Ascending aorta (tissue), 2 donors: ENCODE measurements at places on chromosomes 6 and 20.

- no peak for DNase-seq
Measured at GRCh38 chr6:148134592-148134991, 208.0 kb upstream of the SASH1 start.

DNA sequence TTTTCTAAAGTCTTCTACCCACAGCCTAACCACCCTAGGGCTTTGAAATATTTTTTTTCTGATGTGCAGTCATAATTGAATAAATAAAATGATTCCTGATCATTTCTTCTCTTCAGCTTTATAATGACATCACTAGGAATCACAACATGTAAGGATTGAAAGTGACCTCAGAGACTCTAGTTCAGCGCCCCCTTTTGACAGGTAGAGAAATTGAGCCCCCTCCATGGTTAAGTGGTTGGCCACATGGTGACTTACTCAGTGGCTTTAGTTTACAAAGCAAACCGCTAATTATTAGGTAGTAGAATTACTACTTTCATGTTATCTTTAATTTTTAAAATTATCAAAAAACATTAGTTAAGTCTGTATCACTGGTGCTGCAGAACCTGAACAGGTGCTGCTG is 13.3 kb upstream of the SLC2A12 start:
- DNase-seq = no peak

DNA sequence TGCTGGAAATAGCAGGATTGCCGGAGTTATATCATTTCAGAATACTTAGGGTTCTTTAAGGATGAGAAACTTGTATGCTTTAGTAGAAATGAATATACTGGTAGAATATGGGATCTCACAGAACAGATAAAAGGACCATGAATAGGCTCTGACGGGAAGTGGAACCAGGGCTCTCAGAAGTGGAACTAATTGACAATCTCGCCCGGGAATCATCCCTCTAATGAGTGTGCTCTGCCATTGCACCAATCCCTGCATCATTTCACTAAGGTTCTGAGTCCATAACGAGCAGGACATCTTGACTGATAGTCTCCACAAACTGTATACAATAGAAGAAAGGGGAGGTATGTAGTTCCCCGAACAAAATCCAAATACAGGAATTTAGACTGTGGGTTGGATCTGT is 150.1 kb downstream of the COL9A1 start:
- DNase-seq = no peak

DNA sequence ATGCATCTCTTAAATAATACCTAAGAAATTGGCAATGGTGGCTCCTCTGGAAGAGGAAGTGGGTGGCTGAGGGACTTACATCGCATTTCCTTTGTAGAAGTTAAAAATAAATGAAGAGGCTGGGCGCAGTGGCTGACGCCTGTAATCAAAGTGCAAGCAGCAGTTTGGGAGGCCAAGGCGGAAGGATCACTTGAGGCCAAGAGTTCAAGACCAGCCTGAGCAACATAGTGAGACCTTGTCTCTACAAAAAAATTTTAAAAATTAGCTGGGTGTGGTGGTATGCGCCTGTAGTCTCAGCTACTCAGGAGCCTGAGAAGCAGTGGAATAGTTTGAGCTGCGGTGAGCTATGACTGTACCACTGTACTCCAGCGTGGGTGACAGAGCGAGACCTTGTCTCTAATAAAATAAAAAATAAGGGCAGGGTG is 12.2 kb upstream of the NCOA3 start:
- peak; percentile 67 for DNase-seq

- no peak for DNase-seq
Measured at GRCh38 chr6:167094820-167095637, 27.9 kb upstream of the CCR6 start.

DNA sequence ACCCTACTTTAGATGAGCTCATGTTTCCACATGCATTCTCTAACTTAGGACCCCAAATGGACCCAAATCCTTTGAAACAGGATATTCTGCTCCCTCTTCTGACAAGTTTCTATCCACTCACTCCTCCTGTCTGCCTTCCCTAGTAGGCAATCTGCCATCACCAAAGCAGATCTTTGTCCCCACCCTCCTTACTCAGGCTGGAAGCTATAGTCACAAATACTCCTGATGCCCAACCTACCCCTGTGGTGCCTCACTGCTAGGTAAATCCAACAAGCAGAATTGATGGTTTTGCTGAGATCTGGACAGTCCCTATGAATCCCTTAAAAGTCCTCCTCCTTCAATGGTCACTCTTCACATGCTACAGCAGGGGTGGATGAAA is 21.7 kb downstream of the ELOVL5 start:
- DNase-seq = no peak

- no peak for DNase-seq
Measured at GRCh38 chr6:158255989-158256601, 56.2 kb upstream of the TULP4 start.

- DNase-seq = no peak
Measured at GRCh38 chr20:5864428-5864827, 85.9 kb downstream of the TRMT6 start.

GRCh38 chr6:33630014-33630413 is 8.9 kb downstream of the ITPR3 start:
- no peak for DNase-seq

- no peak for DNase-seq
Measured at GRCh38 chr20:47784599-47785310, 526 bp downstream of the SULF2 start.

DNA sequence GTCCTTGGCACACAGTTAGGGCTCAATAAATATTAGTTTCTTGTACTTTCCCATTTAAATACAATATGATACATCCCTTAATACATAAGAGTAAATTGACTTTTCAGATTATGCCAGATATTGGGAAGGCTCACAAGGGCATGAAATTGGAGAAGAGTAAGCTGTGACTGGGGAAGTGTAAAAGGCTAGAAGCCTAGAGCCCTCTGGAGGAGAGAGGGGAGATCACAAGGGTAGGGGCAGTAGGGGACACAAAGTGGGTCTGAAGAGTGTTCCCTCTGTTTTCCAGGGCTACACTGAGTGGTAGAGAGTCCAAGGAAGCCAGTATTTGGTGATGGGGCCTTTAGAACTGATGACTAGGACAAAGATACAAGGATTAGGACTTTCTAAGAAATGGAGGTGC is 562.9 kb upstream of the CHD6 start:
- DNase-seq = no peak

DNA sequence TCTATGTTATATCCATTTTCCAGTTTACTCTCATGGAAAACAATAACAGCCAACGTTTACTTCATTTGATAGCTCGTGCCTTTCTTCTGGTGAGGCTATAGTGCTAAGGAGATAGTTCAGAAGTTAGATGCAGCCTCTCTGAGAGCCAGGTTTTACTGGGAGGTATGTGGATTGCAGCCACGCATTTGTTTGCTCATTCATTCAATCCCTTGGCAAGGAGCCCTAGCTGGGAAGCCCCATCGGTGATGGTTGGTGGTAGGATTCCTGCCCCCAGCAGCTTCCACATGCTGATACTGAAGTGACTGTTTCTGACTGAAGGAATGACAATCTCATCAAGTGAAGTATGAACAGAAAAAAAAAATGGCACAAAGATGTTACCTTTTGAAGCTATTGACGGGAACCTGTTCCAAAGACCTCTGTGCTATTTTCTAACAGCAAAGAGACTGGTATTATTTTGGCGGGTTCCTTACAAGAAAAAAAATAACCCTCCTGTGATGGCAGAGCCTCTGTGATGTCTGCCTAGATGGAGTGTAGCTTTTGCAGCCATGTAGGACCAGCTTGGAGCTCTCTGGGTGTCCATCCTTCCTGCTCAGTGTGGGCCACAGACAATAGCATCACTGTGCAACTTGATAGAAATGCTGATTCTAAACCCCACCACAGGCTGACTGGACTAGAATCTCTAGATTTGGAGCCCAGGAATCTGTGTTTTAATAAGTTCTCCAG is 30.6 kb downstream of the SNAP25 start:
- no peak for DNase-seq

DNA sequence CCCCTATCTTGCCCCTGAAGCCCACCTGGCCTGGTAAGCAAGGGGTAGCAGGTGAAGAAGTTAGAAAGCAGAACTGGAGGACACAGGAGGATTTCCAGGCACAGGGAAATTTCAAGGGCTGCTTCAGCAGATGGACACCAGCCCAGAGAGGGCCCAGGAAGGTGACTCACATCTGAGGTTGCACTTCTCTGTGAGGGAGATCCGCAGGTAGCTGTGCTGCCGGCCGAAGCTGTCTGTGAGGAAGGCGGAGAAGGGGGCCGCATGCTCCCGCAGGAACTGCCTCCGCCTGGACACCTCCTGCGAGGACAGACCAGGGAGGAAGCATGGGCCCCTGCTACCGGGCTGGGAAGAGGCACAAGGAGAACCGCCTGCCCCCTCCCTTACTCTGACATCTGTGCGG is 7.1 kb downstream of the MOCS1 start:
- no peak for DNase-seq

DNA sequence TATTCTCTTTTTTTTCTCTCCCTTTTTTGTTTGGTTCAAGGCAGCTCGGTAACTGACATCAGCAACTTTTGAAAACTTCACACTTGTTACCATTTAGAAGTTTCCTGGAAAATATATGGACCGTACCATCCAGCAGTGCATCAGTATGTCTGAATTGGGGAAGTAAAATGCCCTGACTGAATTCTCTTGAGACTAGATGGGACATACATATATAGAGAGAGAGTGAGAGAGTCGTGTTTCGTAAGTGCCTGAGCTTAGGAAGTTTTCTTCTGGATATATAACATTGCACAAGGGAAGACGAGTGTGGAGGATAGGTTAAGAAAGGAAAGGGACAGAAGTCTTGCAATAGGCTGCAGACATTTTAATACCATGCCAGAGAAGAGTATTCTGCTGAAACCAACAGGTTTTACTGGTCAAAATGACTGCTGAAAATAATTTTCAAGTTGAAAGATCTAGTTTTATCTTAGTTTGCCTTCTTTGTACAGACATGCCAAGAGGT is 10.6 kb downstream of the HEY2 start:
- no peak for DNase-seq

GRCh38 chr6:107360476-107360875 is 98.9 kb downstream of the PDSS2 start:
- DNase-seq = no peak

GRCh38 chr6:89562093-89562973 is 76.2 kb downstream of the LYRM2 start:
- no peak for DNase-seq

DNA sequence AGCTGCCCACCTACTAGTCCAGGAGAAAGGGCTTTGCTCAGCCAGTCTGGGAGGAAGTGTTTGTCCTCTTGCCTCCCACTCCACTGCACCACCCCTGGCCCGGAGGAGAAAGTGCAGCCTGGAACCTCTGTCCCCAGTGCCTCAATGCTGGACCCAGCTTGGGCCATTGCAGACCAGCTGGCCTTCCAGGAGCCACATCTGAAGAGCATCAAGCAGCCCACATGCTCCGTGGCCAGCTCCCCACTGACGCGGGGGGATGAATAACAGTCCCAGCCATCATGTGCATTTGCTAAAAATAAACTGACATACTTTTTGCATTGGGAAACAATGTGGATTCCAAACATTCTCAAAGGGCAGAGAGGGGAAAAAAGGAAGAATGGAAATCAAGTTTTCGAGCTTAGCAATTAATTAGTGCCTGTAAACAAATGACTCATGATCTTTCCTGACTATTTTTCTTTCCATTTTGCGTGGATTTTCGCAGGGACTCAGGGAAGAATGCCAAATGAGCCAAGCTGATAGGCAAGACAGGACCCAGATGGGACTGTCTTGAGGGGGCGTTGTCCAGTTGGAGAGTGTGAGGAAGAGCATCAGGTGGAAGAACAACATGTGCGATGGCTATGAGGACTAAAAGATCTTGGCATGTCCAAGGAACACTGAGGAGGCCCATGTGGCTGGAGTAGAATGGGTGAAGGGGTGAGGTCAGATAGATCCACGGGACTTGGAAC is 34.1 kb downstream of the CEBPB start:
- DNase-seq = peak; percentile 93

GRCh38 chr20:48682529-48683363 is 145.1 kb downstream of the PREX1 start:
- no peak for DNase-seq

DNA sequence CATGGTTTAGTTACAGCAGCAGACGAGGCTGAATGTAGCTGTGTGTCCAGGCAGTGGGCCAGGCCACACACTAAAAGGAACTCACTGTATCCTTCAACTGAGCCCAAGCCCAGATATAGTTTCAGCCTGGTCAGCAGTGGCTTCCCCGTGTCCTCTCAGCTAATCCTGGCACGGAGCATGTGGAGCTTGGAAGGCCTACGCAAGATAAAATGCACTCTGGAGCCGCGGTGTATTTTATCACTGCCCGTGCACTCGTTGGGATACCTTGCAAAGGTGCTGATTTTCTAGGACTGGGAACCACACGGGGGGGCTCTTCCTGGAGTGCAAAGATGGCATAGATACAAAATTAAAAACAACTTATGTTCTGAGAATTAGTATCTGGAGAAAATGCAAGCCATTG is 48.4 kb upstream of the IYD start:
- no peak for DNase-seq

DNA sequence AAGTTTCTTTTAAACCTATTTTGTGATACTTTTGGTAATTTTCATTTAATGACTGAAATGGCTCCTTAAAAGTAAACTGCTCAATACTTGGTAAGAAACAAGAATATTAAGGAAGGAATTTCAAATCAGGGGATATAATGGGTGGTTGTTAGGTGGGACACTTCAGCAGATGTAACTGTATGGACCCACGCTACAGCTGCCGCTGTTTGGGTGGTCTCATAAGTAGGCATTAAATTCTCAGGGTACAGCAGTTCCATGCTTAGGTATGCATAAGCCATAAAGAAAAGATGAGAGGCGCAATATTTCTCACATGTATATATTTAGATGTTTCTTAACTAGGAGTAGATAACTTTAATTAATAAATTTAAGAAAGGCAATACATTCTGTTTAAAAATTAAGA is 35.0 kb downstream of the COL19A1 start:
- DNase-seq = no peak

GRCh38 chr6:20158676-20159075 is 53.6 kb downstream of the MBOAT1 start:
- no peak for DNase-seq

- DNase-seq = no peak
Measured at GRCh38 chr6:45518013-45518720, 140.4 kb upstream of the SUPT3H start.

DNA sequence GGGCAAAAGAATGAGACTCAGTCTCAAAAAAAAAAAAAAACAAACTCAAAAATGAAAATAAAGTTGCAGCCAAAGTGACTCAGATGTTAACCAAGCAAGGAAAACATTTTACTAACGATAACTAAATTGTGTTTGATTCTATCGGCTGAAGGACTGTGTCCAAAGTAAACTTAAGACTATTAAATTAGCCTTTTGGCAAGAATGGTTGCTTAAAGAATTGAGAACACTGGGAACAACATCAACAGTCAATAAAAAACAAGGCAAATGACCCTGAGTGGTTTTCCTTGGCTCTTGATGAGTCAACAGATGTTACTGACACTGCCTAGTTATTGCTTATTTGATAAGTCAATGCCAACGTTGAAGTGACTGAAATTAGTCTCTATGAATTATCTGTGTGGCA is 36.7 kb downstream of the POU3F2 start:
- DNase-seq = no peak

- DNase-seq = no peak
Measured at GRCh38 chr6:67591910-67592309, 1043.2 kb upstream of the ADGRB3 start.

DNA sequence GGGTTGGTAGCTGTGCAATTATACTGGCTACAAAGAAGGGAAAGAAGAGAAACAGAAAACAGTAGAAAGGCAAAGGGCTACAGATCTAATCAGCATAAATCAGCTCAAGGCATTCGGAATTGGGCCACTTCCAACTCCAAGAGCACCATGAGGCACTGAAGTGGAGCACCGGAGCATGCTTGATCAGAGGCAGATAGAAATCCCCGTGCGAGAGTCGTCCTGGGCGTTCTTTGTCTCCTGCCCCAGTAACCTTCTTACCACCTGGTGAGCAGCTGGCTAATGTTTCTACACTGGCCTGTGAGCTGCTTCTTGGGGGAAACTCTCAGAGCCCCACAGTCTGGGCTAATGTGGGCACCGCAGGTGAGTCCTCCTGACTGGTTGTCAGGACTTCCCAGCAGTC is 16.7 kb downstream of the NEDD9 start:
- no peak for DNase-seq
